Stimulated activated memory B cell treated with anti-CD40 and anti-IgM and Interleukin-4, amounts not matched to agents 10 μg/mL and 1 μg/mL and 100 μg/mL, for 72 hours (primary cell): ENCODE measurements at places on chromosomes 6 and 20.
A peak's percentile ranks its signal among the peaks of the same experiment; 100 is the strongest.

- ATAC-seq, result no peak
Measured at GRCh38 chr6:168012431-168013249, 15.2 kb downstream of the KIF25 start.

DNA sequence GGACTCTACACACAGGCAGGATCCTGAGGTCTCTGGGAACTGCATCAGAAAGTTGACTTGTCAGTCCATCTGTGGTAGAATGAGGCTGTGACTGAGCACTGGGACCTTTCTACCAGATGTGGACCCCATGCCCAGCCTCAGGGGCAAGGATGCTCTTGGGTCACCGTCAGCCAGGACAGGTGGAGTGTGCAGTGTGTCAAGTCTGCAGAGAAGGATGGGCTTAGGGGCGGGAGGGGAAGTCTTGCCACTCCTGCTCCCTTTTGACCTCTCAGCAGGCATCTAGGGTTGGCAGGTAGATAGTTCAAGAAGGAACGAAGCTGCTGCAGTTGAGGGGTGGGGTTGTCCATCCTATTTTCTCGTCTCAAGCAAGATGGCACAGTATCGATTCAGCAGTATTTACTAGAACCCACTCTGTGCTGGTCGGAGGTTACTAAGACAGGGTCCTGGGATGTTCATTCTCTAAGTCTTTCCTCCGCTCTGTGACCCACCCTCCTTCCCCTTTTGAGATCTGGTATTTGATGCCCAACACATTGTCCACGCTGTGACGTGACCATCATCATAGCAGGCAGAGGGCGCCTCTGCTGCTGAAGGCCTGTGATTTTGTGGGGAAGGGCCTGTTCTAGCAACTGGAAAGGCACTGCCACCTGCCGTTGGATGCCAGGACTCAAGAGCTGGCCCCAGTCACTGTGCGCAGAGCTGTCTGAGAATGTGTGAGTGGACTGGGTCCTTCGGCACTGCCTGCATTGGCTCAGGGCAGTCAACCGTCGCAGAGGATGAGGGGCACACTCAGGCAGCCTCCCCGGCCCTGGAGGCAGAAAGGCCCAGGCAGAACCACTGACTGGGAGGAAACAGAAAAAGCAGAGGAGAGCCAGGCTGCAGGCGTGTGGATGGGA, 23.2 kb downstream of the RBCK1 start:
- no peak for ATAC-seq

GRCh38 chr6:52494298-52495072, 74.3 kb downstream of the EFHC1 start:
- ATAC-seq, result no peak

DNA sequence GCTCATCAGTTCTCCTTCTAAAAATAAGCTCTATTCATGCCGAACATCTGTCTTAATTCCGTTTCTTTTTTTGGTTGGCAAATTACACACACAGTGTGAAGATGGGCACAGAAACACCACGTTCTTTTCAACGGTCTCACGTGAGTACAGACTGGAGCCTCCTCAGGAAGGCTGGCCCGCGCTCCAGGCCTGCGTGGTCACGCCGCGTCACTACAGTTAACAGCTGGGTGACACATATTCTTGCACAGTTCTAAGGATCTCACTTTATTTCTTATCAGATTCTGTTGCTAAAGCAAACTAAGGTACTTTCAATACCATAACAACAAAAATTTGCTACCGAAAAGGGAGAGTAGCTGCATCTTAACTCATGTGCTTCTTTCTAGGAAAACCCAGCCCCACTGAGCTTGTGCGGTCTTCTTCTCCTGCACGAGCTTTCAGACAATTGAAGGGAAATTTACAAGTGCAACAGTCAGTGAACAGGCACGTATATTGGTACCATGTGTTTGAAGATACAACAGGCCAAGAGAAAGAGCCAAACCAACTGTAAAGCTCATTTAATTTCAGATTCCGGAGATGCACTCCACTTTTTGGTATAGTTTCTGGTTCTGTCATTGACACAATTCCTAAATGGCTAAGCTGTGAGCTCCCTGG, 55.6 kb upstream of the MPC1 start:
- no peak for ATAC-seq

DNA sequence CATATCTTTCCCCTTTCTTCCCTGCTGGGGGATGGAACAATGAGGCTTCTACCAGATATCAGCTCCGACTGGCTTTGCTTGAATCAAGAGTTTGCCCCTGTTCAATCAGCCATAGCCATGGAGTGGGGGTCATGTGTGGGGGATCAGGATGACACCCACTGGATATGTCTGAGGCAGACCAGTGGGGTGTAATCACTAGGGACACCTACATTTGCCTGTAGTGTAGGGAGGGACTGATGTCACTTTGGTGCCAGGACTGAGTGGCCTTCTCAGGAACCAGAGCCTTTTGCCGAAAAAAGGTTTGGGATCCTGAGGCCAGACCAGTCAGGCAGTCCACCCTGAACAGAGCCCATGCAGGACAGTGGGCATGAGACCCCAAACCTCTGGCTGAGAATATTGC, 1.0 kb downstream of the ITPA start:
- no peak for ATAC-seq

GRCh38 chr20:58251348-58251978, 23.0 kb upstream of the ANKRD60 start:
- no peak for ATAC-seq

- no peak for ATAC-seq
Measured at GRCh38 chr20:62710886-62711702, 2.5 kb downstream of the NTSR1 start.

GRCh38 chr20:45301824-45302271, 4.8 kb upstream of the RBPJL start:
- ATAC-seq, result no peak

GRCh38 chr20:856361-856775, 22.9 kb downstream of the FAM110A start:
- no peak for ATAC-seq

GRCh38 chr6:27650620-27651370, 177.9 kb upstream of the ZNF184 start:
- no peak for ATAC-seq

DNA sequence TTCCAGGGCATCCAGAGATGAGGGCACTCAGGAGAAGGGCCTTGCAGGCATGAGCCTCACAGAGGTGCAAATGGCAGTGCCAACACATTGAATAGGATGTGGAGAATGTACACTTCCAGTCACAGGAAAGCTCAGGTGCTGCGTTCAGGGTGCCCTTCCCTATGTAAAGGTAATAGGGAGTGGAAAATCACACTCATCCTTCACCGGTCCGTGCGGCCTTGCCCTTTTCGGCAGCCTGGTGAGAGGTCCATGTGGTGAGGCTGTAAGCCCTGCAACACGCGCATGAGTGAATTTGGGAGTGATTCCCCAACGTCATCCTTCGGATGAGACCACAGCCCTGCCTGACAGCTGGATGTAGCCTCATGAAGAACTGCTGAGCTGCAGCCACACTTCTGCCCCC, 43.0 kb upstream of the RPS6KA2 start:
- no peak for ATAC-seq

DNA sequence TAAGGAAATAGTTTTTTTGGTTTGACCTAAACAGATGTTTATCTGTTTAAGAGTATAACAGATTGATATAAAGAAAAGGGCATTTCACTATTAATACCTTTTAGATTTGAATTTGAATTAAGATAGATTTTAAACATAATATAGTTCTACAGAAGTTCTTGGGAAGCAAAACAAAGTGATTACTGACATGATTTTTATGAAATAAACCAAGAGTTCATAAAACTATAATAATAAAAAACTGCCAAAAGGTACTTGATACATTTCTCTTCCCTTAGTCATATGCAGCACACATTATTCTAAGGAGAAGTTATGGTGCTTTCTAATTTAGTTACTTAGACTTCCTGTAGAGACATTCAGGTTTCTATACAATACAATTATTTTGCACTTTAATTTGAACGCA, 9.6 kb downstream of the STXBP5 start:
- ATAC-seq, result no peak

GRCh38 chr6:81589465-81590313, 162.8 kb downstream of the TENT5A start:
- no peak for ATAC-seq

GRCh38 chr6:159084493-159085091, 39.8 kb upstream of the TAGAP start:
- ATAC-seq, result no peak

- ATAC-seq, result no peak
Measured at GRCh38 chr20:53711333-53712211, 117.9 kb upstream of the ZNF217 start.

DNA sequence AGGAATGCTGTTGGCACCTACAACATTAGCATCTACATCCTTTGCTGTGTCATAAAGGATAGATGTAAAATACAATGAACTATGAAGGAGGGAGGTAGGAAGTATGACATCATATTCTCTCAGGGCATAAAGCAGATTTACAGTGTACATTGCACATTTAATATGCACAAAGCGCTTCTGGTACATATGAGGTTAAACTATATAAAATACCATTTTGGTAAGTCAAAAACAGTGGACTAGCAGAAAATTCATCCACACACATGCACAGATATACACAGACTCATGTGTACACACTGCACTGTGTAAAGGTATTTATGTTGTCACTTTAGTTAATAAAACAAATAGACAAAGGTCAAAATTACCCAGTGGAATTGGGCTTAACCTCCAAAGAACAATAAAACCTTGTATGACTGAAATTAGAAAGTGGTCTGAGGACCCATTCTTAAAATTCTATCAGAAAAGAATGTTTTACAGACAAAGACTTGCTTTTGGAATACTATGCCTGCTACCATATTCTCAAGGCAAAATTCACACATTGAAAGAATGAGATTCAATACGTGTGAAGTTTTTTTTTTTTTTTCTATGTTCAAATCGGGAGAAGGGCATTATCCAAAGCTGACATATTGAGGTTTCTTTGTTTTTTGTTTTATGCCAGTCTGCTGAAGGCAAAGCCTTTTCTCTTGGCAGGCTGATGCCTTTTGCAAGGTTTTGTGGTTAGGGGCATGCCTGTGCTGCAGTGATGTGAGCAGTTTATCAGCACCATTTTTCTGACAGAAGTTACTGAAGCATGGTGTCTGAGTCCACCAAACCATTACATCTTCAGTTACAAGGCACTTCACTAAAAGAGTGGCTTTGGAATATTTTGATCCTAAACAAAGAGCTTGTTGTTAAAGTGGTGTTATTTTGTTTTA, 199.0 kb downstream of the PLCB1 start:
- no peak for ATAC-seq

- ATAC-seq, result no peak
Measured at GRCh38 chr6:95208621-95209020, 368.7 kb upstream of the MANEA start.

GRCh38 chr6:149559389-149559788, 6.8 kb upstream of the GINM1 start:
- ATAC-seq, result no peak

GRCh38 chr6:38715016-38715689, at the start of gene DNAH8:
TSS of gene DNAH8 (plus strand) at chr6:38715311. CDS start at chr6:38722810, 7,499 bp downstream.
- peak; percentile 61 for ATAC-seq

- no peak for ATAC-seq
Measured at GRCh38 chr6:141992109-141992508, 140.6 kb upstream of the GJE1 start.

- ATAC-seq, result peak; percentile 59
Measured at GRCh38 chr20:17570347-17571152, 675 bp downstream of the DSTN start.

DNA sequence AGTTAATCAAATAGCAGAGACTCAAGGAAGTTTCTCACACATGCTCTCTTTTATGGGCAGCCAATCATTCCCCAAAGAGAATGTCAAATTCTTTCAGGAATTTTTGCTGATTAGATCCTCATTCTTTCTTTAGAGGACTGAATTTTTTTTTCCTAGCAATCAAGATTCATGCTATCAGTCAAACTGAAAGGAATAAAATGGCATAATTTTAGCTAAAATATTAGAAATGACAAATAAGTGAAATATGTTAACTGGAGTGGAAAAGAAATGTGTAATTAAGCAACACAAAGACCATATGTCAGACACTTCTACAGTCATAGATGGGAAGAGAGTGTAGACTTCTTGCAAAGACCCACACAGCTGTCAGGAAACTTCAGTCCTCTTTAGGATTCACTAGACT, 242.3 kb upstream of the RNF217 start:
- ATAC-seq, result no peak

GRCh38 chr20:31475472-31476293, 595 bp downstream of the REM1 start:
- ATAC-seq, result no peak
